ENCODE measurements at places on chromosomes 13 and 19. TPM values are rescaled to one million over a fixed set of nuclear protein-coding genes. Genes with fewer than 3 reads are reported as not detected.

Gene PODNL1
- total RNA-seq: not detected

Gene OR7C2
- not detected for total RNA-seq

Gene ZNF556
- total RNA-seq: not detected

Gene CTXN1
- total RNA-seq: 0.50 TPM

Gene SYDE1
- 1.9 TPM for total RNA-seq

Gene PCP2
- total RNA-seq: 1.2 TPM

Gene ZNF846
- 3.7 TPM for total RNA-seq

Gene SIGLEC7
- not detected for total RNA-seq

Gene FCAR
- total RNA-seq: not detected

Gene CHST8
- total RNA-seq: not detected

Gene SYNE4
- 1.9 TPM for total RNA-seq

Gene HNRNPA1L2
- total RNA-seq: 9.3 TPM
